ENCODE measurements at places on chromosomes 16 and 17.

GRCh38 chr17:59757470-59757869 is 50.0 kb downstream of the VMP1 start:
- DNase-seq, result no peak

DNA sequence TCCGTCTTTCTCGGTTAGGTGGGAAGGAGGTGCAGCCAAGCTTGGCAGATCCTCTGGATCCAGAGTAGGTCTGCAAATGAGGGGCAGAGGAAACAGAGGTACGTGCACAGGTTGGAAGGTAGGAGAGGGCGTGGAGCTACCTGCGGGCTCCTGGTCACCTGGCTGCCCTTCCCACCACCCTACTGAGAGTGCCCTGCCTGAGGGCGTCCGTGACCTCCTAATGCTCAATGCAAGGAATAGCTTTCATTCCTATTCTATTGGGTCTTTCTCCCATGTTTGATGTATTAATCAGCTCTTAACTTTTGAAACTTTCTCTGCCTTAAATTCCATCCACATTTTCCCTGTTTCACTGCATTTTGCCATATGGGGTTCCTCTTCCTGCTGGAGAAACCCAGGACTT is 44.6 kb downstream of the MYH13 start:
- no peak for DNase-seq

- no peak for DNase-seq
Observed at GRCh38 chr17:72386619-72387237, 265.9 kb downstream of the SOX9 start.

DNA sequence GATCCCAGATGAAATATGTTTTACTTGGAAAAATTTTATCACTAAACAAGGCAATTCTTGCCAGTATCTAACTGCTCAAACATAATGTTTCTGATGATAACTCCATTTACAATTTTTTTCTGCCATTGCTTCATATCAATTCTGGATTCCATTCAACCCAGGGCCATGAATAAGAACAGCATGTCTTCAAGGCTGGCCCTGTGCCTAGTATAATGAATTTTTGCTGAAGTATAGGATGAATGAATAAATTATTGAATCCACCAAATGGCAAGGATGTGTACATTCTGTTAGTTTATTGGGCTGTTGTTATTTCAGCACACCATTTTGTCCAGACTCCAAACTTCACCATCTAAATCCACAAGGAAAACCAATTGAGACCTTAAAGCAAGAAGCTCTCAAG is 414.7 kb downstream of the HS3ST3B1 start:
- no peak for DNase-seq

- DNase-seq, result no peak
Observed at GRCh38 chr16:74837056-74837455, 62.4 kb upstream of the FA2H start.

DNA sequence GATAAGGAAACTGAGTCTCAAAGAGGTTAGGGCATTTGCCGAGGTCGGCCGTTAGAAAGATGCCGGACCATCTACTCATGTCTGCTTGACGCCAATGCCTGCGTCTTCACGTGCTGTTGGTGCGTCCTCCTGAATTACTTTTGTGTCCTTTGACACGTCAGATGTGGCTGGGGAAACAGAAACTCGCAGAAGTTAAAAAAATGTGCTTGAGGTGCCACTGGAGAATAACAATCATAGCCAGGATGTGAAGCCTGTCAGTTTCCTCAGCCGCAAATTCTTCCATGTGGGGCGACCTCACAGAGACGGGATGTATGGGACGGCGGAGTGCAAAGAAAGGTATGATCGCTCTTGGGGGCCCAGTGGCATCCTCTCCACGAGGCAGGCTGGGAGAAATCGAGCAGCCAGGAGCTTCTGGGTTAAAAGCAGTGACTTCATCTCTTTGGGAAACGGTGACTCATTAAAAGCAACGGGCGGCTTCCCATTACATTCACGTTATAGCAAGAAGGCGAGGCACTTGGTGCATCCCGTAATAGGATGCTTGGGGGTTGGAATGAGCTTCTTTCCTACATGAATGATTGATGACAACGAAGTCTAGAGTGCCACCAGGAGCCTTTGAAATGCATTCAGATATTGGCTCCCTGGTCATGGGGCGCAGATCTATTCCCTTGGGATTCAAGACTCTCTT is 67.8 kb downstream of the BMERB1 start:
- DNase-seq, result no peak

- no peak for DNase-seq
Observed at GRCh38 chr16:67967183-67967957, 1.1 kb downstream of the SLC12A4 start.

- DNase-seq, result no peak
Observed at GRCh38 chr16:8727857-8728618, 53.6 kb downstream of the ABAT start.

DNA sequence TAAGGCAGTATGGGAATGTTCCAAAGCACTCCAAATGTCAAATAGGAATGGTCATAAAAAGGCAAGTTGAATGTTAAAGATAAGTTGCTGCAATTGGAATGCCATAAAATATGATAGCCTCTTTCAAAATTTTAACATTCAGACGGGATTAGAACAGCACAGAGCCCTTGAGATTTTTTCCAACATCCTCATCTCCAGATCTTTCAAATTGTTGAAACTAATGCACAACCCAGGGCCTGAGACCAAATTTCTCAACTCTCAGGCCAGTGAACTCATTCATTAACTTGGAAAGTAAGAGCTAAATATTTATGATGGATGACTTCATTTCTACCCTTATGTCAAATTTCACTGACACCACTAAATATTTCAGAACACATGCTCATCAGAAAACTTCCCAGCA is 346.5 kb upstream of the XYLT1 start:
- no peak for DNase-seq

DNA sequence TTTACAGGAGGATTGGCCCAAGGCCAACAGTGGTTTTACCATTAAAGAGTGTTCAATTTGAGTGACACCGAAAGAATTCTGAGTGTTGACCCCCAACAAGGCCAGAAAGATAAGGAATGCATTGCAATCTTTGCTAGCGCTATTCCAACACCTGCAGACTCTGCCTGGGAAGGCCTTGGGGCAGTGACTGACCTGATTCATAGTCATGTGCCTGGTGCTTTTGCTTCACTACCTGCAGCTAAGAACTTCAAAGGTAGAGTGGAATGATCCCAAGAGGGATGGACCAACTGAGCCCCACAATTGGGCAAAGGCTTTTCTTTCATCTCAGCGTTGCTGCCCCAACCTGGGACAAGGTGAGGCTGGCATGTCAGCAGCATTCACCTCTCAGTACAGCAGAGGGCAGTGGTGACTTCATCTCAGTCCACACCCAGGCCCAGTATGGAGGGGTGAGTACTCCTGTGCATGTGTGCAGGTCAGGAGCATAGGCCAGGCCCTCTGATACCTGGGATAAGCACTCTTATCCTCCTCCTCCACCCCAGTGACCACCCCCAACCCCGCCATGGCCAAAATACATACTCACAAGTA is 149.6 kb upstream of the GNAO1 start:
- DNase-seq, result peak; percentile 2

GRCh38 chr16:84531671-84532111 is 27.2 kb upstream of the MEAK7 start:
- no peak for DNase-seq

GRCh38 chr17:67364847-67365737 is 1.3 kb downstream of the PSMD12 start:
- DNase-seq, result no peak

DNA sequence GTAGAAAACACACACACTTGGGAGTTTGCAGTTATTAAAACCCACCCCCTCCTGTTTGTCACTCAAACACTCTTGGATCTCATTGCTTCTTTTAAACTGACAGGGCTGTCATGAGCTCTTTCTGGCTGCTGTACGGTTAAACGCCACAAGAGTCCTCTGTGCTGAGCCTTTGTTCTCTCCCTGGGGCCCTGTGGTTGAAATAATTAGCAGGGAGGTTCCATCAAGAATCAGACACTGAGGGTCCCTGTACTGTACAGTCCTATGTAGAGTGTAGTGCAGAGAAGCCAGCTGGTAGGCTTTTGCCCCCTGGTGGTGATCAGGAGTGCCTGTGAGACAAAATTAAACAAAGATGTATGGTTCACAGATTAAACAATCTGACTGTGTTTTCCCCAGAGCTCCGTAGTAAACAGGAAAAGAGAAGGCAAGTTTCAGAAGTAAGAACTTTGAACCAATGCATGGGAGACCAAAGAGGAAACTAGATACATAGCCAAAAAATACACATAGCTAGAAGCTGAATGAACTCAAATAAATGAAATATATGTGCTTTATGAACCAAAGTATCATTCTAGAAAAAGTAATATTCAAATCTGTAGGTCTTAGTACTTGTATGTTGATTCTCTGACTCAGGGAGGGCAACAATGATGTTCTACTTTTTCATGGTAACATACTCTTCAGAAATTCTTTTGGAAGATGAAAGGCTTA is 1.4 kb upstream of the SSH2 start:
- no peak for DNase-seq

- peak; percentile 60 for DNase-seq
Observed at GRCh38 chr17:37047631-37048104, 98.9 kb downstream of the AATF start.

DNA sequence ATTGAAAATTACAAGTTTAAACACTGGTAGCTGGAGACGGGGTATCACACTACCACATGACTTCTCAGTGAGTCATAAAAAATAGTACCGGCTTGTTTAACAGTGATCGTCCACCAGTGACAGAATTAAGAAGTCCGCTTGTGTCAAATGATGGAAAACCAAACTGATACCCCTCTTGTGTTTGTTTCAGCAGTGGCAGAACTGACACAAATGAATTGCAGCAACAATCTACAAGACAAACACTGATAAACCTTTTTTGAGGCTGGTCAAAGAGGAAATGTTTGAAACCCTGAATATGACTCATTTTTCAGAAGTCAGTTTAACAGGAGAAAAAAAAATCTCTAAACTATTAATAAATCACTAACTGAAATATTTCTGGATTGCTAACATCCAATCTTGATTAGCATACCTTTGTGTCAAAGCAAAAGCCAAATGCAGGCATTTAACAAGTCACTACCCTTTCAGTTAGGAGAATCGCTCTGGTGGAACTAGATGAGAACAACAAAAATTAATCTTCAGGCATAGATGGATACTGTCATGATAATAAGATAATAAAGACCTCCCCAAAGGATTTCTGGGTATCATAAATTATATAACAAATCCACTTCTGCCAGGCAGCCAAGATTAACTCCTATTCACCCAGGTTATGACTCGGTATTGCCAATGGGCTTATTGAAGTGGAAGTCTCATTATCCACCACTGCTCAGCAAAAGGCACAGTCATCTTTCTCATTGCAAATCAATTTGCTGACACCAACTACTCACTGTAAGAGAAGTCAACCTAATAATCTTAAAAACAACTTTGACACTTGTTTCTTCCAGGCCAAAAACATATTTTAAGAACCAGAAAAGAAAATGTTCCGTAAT is 20.8 kb downstream of the DCUN1D3 start:
- no peak for DNase-seq

DNA sequence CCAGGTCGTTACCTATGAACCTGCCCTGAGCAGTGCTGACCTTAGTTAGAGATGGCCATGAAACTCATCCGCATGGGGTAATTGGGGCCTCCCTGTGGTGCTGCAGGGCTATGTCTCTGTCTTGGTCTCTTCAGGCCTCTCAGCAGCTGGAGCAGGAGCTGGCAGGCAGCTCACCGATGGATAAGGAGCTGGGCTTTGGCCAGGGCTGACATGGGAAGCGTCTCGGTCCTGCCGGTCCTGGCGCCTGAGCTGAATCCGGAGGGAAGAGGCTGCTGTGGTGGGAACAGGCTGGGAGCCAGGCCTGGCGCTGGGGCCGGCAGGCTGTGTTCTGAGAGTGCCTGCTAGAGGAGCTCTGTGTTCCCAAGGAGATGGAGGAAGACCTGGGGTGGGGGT is 10.1 kb downstream of the IL32 start:
- DNase-seq, result no peak

DNA sequence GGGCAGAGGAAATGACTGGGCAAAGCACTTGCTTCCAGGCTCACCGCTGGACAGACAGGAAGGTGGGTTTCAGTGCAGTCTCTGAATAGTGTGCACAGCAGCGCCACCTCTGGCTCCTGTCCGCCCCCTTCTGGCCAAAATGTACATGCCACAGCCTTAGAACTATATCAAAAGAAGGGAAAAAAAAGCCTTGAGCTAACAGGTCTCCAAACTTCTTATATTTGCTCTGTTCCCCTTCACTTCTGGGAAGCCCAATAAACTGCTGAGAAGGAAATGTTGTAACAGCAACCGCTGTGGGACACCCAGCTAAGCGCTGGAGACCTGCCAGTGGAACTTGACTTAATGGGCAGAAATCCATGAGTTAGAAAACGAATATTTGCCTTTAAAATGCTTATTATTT is 17.5 kb downstream of the COG7 start:
- peak; percentile 5 for DNase-seq

DNA sequence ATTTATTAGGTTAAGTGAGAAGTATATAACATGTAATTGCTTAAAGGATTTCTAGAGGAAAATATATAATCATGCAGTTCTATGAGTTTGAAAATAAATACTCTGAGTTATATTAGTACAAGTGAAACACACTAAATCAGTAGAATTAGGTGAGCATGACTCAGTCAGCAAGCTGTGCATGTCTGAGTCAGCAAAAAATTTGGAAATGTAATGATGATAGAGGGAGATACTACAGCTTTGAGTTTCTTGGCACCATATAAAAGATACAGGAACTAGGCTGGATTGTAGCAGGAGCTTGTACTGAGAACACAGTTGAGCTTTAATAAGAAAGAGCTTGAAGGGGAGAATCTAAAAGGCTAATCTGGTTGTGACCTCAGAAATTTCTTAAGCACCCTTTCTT is 1224.6 kb downstream of the CDH8 start:
- DNase-seq, result no peak

DNA sequence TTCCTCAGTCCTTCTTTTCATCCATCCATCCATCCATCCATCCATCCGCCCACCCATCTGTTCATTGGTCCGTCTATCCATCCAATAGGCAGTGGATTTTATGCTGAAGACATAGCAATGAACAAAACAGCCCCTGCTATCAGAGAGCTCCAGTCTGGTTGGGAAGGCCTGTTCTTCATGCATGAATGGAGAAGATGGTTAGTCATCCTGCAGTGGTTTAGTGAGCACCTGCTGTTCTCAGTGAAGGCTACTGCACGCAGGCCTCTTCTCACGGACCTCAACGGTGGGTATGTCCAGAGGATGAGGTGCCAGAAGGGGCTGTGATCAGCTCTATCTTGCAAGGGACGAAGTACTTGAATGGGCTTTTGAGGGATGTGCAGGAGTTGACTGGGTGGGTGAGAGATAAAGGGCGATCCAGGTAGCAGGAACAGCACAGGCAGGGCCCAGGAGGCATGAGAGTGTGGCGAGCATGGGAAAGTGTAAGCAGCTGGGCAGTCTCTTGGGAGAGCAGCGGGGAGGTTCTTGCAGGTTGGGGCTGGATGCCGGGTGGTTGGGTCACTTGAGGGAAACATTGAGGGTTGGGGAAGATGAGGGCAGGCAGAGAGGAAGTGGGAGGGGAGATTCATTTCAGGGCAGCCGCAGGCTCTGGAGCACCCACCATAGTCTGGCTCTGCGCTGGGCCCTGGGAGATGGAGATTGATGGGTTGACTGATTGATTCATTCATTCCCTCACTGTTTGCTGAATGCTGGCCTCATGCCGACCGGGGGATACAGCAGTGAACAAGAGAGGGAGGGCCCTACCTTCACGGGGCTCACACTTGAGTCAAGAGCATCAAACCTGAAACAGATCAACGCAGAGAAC is 115.0 kb upstream of the CIBAR2 start:
- no peak for DNase-seq

All from stimulated activated CD4-positive, alpha-beta T cell treated with anti-CD3 and anti-CD28 coated beads, TNF-alpha, amount 100 ng/mL, for 1 hour (primary cell).